CD4-positive, alpha-beta T cell treated with Interleukin-17A for 4 hours (primary cell): ENCODE measurements at places on chromosomes 13 and 19.

DNA sequence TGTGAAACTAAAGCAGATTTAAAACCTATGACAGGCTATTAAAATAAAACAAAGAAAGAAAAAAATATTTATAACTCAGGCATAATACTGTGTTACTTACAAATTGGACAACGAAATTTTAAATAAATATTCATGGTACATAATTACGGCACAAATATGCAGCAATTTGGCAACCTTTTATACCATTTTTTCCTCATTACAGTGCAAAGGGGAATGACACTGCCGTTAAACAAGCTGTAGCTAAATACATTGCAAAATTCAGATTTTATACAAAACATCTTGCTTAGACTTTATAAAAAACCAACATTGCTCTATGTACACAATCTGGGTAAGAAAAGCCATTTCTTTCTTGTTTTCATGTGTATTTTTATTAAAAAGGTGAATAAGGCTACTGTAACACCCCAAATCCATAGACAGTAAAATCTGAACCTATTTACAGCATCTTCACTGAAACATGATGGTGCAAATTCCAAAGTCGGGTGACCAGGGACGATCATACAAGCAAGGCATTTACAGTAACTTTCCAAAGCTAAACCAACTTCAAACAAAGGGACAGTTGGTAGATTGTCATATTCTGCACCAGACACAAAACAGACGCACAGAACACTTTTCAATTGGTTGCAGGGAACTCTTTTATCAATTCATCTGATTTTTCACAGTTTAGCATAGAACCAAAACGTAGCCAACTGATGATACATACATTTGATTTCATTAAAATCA, 45.5 kb downstream of the EFNB2 start:
- DNase-seq: no peak

GRCh38 chr13:110364081-110364480, 57.0 kb downstream of the COL4A2 start:
- DNase-seq: no peak

DNA sequence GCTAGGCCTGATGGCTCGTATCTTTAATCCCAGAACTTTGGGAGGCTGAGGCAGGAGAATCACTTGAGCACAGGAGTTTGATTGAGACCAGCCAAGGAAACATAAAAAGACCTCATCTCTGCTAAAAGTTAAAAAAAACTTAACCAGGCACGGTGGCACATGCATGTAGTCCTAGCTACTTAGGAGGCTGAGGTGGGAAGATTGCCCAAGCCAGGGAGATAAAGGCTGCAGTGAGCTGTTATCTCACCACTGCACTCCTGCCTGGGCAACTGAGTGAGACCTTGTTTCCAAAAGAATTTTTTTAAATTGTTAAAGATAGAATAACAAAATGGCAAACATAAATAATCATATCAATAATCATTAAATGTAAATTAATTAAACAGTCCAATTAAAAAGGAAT, 365.8 kb downstream of the MTUS2 start:
- no peak for DNase-seq

GRCh38 chr19:4019578-4019977, 12.0 kb downstream of the PIAS4 start:
- no peak for DNase-seq

GRCh38 chr19:45897261-45897812, 5.1 kb downstream of the MYPOP start:
- no peak for DNase-seq

DNA sequence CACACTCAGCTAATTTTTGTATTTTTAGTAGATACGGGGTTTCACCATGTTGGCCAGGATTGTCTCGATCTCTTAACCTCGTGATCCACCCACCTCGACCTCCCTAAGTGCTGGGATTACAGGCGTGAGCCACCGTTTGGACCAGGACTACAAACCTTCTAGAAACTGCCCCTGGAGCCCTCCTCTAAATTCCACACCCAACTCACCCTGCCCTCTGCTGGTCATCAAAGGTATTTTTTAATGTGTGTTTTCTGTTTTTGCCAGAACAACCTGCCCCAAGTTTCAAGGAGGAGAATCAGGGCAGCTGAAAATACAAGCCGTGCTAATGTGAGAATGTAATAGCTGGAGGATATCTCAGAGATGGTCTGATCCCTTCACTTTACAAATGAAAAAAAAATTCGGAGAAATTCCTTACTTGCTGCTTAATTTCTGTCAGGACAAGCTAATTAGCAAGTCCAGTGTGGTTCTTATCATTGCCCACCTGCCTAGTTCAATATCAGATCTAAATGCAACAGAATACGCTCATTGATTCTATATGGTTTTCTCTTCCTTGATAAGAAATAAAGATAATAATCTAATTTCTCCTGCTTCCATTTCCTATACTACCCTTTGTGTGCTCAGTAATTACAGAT, 4.1 kb downstream of the ATP8A2 start:
- DNase-seq: peak; percentile 33

DNA sequence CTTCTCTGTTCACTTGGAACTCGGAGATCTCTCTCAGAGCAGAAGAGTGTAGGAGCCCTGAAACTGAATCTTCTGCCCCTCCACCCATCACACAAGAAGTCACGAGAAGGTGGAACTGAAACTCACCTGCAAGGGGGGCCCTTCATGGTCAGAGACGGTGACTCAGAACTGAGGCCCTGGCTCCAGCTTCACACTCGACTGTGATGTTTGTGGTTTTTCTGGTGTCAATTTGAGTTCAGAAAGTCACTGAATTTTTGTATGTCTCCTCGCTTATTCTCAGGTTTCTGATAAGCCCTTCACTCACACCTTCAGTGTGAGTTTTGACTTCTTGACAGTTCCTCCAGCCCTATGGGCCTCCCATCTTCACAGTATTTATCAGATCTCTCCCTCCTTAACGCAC, 23.1 kb downstream of the SIGLEC5 start:
- no peak for DNase-seq

- no peak for DNase-seq
Observed at GRCh38 chr19:54739587-54740497, 1.5 kb downstream of the KIR2DL3 start.

DNA sequence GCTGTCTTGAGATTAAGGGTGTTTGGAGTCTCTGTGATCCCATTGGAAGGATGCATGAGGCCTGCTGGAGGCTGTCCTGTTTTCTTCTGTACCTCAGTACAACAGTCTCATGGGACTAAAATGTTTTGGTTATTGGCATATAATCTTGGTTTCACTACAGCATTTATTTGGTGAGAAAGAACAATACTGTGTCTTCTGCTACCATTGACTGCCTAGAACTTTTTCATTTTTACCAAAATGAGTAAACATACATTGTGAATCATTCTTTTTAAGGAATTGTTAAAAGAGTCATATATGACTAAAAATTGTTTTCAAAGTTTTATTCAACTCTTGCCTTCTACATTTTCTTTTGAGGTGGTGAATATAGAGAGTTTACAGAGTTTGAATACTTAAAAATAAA, 459.8 kb downstream of the GPC6 start:
- no peak for DNase-seq

- no peak for DNase-seq
Observed at GRCh38 chr19:5575590-5575989, 7.8 kb upstream of the TINCR start.

- no peak for DNase-seq
Observed at GRCh38 chr13:48334534-48335127, 31.1 kb downstream of the RB1 start.

GRCh38 chr19:709196-709964, 645 bp downstream of the PALM start:
- no peak for DNase-seq

DNA sequence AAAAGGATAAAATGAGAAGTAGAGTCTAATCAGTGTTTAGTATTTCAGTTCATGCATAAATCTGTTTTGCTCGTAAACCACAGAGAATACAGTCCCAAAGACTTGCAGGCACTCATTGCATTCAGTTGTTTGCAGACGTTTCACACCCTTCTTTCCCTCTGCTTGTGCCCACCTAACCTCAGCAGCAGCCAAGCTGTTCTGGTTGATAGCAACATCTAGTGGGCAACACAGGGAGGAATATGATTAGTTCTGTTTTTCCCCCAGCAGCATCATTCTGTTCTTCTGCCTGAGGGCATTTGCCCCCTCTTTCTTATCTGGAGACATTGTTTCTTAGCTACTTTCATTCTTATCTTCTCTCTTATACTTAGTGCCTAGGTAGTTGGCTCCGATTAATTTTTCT, 135.6 kb downstream of the PAN3 start:
- DNase-seq: no peak

DNA sequence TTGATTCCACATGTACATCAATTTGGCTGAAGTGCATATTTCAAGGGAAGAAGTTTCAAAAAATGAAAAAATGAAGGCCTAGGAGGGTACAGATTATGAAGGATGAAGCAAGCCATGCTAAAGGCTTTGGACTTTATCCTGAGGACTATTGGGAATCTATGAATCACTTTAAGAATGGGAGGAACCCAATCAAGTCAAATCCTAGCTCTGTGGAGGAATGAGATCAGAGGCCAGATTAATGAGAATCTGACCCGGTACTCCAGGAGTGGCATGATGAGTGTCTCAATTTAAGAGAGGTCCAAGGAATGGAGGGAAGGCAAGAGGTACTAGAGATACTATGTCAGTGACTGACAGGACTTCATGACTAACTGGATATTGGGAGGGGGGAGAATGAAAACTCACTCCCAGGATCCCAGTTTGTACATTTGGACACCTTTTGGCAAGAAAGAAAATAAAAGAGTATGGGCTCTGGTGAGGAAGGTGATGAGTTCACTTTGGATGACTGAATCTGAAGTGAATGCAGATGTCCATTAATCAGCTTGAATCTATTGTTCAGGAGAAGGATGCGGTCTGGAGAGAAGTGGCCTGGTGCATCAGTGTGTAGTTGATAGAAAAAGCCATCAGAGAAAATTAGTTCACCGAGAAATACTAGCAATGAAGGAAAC, 349.0 kb downstream of the EFNB2 start:
- DNase-seq: no peak

DNA sequence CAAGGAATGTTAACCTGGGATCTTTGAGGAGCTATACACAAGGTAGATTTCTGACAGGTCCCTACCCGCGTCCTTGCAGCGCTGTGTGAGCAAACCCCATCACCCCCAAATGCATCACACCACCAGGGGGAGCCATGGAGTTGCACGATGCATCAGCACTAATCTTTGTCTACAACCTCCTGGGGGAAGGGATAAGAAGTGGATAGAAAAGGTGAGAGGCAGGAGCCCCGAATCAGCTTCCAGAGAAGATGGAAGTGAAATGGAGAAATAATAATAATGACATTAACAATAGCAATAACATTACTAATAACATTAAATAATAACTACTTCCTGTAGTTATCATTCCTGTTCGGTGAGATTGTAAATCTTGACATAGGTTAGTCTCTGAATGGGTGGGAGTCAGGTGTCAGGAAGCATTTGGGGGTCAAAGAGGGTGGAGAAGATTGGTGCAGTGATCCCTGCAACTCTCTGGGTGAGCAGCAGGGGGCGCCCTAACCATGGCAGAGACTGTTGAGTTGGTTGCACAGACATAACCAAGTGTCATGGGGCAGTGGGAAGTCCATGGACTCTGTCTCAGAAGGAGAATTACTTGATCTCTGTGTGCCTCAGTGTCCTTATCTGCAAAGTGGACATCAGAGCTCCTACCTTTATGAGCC, 16.5 kb downstream of the SIGLEC7 start:
- peak; percentile 85 for DNase-seq

- no peak for DNase-seq
Observed at GRCh38 chr13:106528718-106529414, 6.6 kb downstream of the EFNB2 start.

DNA sequence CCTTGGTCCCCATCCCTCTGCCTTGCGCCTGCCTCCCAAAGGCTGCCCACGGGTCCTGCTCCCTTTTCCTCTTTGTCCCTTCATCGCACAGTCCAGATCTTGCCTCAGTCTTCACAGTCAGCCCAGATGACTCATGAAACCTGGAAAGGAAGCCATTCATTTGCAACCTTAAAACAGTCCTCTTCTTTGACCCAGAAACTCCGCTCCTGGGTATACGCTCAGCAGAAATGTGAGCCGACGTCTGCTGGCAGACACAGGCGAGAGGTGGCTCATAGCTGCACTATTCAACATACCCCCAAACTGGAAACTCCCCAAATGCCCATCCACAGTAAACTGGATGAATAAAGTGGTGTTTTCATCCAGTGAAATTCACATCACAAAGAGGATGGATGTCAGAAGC, 13.6 kb upstream of the PEPD start:
- DNase-seq: no peak

GRCh38 chr19:2252055-2252796, 3.1 kb downstream of the AMH start:
- DNase-seq: no peak

DNA sequence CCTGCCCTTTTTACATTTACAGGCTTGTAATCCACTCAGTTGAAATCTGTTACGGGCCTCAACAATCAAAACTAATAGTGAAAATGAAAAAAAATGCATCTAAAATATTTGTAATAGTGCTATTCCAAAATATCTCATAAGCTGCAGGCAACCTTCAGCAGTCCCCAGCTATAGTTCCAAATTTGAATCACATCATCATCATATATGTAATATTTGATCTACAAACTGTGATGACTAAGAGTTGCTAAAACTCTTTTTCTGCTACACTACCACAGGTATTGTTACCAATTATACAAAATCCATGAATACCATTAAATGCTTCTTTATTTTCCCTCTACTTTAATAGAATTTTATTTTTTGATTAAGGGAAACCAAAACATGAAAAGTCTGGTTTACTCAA, 121.4 kb upstream of the RFC3 start:
- DNase-seq: no peak

GRCh38 chr13:113558461-113558860, 26.1 kb upstream of the TFDP1 start:
- no peak for DNase-seq

GRCh38 chr13:30520571-30520970, 54.8 kb upstream of the HMGB1 start:
- no peak for DNase-seq
